Hippocampal formation (tissue), 2 donors: ENCODE measurements at places on chromosomes 11 and 22.

- DNase-seq: no peak
Observed at GRCh38 chr11:28951191-28951590, 843.0 kb downstream of the METTL15 start.

DNA sequence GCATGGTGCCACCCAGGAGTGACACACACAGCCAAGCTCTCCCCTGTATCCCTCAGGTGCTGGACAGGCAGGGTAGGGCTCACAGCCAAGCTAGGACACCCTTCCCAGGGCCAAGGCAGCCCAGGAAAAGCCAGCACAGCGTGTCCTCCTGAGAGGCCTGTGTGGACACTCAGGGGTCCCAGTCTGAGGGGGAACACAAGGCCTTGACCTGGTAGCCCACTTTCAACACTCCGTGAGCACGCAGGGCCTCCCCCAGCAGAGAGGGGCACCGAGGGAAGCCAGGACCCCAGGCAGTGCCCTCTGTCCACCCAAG is 24.9 kb downstream of the OSBPL5 start:
- no peak for DNase-seq

GRCh38 chr11:76462317-76462716 is 17.5 kb downstream of the EMSY start:
- no peak for DNase-seq

GRCh38 chr22:49999063-49999945 is 13.3 kb downstream of the IL17REL start:
- no peak for DNase-seq

GRCh38 chr22:46149512-46150033 is 753 bp upstream of the PPARA start:
- peak; percentile 15 for DNase-seq

GRCh38 chr11:117390743-117391142 is 63.1 kb downstream of the CEP164 start:
- no peak for DNase-seq

GRCh38 chr11:134576286-134576685 is 164.2 kb upstream of the B3GAT1 start:
- no peak for DNase-seq

DNA sequence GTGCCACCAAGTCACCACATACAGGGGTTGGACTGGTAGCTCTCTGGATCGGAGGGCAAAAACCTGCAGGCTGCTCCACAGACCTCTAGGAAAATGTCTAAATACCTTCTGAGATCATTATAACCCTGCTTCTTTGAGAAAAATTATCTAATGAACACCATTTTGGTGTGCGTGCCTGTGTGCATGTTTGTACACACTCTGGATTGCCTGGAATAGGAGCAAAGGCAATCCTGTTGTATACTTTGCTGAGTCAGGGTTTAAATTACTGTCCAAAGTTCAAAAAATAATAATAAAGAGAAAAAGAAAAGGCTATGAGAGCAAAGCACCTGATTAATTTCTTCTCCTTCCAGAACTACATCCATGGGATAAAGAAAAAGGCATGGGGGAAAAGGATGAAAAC is 11.0 kb downstream of the JAML start:
- no peak for DNase-seq

DNA sequence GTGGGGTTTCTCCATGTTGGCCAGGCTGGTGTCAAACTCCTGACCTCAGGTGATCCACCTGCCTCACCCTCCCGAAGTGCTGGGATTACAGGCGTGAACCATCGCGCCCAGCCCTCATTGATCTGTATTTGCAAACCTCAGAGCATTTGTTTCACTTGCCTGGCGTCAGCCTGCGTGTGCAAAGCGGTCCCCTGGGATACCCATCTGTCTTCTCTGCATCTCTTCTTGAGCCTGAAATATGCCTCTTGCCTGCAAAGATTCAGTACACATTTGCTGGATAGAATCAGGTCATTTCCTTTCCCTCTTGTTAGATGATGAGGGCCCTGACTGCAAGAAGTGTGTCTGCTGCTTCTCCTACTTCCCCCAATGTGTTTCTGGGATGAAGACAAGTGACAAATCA is 1291.0 kb downstream of the TBC1D22A start:
- DNase-seq: no peak

- DNase-seq: no peak
Observed at GRCh38 chr22:41184679-41185078, 20.4 kb upstream of the L3MBTL2 start.

- no peak for DNase-seq
Observed at GRCh38 chr22:49052023-49052538, 775.6 kb downstream of the BRD1 start.

DNA sequence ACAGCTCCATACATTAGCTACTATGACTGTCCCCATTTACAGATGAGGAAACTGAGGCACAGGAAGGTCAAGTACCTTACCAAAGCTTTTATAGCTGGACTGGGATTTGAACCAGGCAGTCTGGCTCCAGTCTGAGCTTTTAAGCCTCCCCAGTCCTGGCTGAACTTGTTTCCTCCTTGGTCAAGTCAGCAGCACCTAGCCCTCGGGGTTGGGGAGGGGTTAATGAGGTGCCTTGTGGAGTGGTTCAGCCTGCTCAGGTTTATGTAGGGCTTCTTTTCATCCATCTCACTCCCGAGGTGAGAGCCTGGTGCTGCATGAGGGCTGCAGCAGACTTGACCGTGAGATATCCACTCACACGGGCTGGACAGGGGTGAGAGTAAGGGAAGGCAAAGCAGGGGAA is 36.7 kb upstream of the GCAT start:
- DNase-seq: no peak

DNA sequence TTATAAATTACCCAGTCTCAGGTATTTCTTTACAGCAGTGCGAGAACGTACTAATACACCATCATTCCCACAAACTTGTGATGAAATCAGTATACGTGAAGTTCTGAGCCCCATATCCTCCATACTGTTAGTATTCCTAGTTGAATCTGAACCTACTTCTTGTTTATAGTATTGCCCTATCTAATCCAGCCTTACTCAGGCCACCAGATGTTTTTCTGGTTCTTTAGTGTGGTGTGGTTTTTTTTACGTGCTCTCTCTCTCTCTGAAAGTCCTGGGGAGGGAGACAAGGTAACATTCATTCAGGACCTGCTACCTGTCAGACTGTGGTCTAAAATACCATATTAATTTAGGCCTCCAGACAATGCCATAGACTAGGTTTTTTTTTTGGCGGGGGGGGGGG is 47.6 kb upstream of the TEAD1 start:
- DNase-seq: no peak

DNA sequence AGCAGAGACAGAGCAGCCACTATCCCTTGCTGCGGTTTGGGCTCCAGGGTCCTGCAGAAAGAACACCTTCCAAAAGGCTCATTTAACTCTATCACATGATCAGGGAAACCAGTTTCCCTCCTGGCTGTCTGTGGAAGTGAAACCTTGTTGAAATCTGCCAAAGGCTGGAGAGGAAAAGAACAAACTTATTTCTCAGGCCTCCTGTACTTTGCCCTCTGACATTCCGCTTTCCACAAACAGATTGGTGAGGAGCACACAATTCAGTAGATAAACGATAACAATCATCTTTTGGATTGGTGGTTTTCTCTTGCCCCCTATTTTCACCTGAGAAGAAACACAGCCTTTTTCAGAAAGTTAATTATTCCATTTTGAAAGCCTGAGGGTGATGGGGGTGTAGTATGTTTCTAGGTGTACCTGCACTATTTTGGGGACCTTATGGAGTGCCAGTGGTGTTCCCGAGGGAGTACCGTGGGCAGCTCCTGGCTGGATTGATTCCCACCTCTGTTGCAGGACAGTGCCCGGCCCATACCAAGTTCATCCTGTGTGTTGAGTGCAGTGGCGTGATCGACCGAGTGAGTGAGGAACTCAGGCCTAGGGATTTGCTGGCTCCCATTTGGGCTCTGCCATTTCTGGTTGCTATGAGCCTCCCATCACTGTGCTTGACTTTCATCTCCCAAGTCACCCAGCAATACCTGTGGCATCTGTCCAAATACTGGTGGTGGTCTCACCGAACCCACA is 102.0 kb downstream of the TBC1D22A start:
- no peak for DNase-seq

DNA sequence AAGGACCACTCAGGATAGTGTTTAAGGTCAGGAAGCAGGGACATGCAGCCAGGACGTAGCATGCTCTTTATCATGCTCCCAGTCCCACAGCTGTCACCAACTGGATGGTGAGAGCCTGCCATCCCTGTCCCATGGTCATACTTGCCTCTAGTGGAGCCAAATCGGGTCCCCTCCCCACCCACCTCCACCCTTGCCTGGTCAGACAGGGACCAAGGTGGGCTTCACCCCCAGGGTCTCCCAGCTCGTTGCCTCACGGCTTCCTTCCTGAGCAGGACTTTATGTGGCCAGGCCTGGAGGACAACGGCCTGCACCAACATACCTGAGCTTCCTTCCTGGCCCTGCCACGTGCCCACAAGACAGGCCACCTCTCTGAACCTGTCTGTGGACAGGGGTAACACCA is 19.8 kb downstream of the A4GALT start:
- no peak for DNase-seq

GRCh38 chr11:33045551-33046255 is 6.3 kb downstream of the TCP11L1 start:
- no peak for DNase-seq

DNA sequence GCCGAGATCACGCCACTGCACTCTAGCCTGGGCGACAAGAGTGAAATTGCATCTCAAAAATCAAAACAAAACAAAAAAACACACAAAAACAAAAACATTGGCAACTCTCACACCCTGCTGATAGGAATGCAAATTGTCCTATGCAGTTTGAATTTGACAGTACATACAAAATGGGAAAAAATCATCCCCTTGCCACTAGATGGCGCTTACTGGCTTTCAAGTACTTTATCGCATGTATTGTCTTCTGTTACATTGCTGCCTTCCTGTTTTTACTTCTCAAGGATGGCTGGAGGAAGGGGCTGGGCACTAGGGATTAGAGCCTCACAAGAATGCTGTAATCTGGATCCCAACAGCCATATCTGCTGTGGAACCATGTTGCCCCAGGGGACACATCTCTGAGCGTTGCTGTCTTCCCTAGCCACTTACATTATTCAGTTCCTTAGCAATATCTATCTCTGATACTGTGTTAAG is 59.4 kb upstream of the A4GALT start:
- peak; percentile 19 for DNase-seq

DNA sequence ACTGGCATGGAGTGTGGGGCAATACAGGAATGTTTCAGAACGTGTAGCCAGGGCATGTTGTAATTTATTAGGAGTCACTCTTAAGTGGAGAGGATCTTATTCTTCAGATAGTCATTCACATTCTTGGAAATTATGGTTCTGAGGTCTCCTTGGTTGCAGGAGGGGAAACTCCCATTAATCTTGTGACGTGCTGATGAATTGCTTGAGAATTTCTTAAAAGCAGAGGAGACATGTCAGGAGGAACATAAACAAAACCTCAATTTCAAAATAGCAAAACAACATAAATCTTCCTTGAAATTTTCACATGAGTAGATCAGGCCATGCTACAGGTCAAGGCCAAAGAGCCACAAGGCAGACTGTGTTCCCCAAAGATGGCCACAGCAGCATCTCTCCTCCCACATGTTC is 50.4 kb downstream of the ADM start:
- no peak for DNase-seq

DNA sequence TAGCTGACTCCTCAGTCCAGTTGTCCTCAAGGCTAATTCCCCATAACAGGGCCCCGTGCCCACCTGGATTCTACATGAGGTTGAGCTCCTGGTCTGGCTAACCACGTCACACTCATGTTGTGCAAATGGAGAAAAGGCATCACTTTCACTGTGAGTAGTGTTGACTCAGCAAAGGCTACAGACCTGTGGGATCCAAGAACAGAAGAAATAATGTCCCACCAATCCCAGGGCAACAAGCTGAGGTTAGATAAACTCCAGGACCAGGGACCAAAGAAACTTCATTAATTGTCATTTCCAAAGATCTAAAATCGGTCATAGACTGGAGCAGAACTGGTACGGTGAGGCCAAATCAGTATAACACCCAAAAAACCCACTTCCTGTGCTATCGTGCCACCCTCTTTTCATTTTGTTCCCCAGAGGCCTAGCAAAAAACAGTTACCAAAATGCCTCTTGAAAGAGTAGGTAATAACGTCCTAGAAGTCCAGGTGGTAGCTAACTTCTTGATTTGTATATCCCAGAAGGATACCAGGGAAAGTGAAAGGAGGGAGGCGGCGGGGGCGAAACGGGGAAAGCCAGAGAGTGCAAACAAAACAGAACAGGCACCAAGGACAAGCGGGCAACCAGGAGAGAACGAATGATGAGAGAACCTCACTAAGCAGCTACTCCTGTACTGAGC is 1.4 kb downstream of the PCSK7 start:
- no peak for DNase-seq

DNA sequence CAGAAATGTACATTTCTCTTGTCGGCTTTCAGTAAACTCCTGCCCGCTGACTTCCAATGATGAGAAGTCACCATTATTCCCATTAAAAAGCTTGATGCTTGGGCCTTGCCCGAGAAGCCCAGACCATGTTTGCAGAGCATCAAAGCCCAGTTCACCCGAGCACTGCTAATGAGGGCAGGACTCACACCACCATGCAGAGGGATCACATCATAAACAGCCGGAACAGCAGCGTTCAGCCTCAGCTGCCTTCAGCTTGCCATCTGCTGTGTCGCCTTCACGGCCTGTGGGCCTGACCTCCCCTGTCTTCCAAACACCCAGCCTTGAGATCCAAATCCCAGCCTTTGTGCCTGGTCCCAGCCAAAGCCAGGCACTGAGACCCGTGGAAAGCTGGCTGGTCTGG is 105.4 kb upstream of the CSNK2A3 start:
- no peak for DNase-seq

DNA sequence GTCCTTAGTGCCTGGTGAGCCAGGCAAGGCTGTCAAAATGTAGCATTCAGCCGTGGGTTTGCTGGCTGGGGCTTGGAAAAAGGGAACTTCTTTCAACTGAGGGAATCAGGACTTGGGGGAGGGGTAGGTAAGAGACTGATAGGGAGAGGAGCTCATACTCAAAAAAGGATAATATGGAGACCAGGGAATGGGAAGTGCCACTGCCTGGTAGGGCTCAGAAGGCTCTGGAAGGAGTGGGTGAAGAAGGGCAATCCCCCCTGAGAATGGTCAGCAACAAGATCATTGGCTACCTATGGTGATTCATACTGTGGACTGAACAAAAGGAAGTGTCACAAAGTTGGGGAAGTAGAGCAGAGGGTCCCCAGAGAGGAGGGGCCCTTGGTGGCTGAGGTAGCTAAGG is 1.9 kb downstream of the CNGA4 start:
- DNase-seq: no peak

GRCh38 chr11:113538451-113539412 is 63.5 kb upstream of the DRD2 start:
- DNase-seq: no peak

DNA sequence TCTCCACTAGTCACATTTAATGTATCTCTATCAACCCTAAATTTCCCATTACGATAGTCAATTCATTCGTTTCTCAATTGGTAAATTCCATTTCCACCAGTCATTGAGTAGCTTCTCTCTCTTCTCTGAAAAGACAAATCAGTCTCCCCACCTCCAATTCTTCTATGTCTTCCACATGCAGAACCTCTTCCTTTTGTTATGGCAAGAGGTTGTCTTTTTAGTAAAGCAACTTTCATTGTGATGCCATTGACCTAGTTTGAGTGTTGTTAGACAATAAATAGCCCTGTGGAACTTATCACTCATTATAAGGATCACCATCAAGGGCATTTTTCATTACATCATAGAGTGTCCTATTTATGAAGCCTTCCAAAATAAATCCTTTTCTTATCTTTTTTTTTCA is 340.9 kb downstream of the LRRC4C start:
- DNase-seq: no peak

GRCh38 chr22:29642694-29643093 is 39.3 kb downstream of the NF2 start:
- DNase-seq: no peak

GRCh38 chr22:29136782-29137700 is 64.2 kb downstream of the KREMEN1 start:
- DNase-seq: no peak
